Fibroblast of skin of scalp (primary cell): ENCODE measurements at places on chromosomes 1 and 21.

- no peak for DNase-seq
These were observed 4.0 kb upstream of the CSF3R start for GRCh38 chr1:36486439-36487335.

DNA sequence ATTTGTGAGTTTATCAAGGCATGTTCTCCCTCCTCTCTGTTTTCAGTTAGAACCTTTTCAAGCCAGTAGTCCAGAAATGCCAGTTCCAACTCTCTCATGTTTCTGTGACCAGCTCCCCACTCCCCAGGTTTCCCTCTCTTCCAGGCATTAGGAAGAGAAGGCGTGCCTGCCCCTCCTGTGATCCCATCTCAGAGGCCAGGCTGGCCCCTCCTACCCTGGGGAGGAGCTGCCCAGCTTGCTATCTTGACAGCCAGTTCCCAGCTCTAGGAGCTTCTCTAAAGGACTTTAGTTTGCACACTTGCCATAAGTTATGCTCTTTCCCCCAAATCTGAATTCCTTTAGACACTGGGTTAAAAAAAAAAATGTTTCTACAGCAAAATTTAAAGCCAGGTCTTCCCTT is 8.9 kb downstream of the HYI start:
- no peak for DNase-seq

DNA sequence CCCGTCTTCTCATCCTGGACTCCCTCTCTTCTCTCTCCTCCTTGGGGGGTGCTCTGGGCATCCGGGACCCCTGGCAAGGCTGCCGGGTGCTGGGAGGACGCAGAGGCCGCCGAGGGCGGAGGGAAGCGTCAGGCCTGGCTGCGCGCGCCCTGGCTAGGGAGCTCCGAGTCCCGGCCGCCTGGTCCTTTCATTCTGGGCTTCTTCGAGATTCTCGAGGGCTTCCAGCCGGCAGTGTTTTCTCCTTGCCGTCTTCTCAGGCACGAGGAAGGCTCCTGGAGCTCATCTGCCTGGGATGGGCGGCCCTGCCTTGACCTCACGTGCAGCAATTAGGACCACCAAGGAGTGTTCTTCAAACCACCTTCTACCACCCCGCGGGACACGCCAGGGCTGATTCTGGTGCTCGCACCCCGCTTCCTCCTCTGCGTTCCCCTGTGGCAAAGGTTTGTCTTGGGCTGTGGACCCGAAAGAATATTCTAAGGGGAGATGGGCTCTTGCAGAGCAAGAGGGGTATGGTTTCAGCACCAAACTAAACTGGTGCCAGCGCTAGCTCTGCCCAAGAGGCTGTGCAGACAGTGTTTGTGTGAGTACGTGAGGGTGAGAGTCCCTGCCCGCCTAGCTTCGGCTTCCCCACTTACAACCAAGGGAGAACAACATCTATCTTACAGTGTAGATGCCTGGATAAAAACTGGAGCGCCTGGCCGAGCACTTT is 36.5 kb downstream of the PIK3CD start:
- DNase-seq = peak; percentile 22

GRCh38 chr1:2230781-2231531 is 2.8 kb downstream of the SKI start:
- no peak for DNase-seq

GRCh38 chr1:38507563-38507962 is 352.0 kb downstream of the RRAGC start:
- DNase-seq = no peak

DNA sequence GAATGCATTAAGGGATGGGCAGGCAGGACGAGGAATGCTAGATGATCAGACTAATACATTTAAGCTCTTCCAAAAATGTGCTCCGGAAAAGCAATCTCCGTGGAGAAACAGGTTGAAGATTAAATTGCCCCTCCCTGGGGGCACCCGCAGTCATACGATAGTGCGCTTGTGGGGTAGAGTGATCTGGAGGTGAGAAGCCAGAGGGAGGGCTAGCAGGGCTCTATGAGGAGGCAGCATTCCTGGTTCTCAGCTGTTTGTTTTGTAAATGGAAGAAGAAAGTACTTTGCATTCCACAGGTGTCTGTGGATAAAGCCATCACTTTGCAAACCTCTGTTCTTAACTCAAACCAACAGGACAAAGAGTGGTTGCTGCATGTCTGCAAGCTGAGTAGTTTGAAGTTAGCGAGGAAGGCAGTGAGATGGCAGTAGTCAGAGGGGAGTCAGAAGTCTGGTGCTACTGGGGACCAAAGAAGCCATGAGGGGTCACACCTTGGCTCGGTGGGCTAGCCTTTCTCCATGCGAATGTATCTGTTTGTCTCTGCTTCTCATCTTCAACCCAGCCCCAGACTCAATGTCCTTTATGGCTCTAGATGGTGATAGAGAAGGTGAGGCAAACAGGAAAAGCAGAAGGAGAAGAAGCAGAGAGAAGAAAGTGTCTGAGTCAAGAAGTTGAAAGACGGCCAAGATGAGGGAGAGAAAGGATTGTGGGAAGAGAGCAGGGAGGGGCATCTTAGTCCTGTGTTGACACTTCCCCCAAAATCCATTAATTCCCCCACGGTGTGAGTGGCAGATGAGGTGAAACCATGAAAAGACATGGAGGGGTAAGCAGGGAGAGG is 65.2 kb upstream of the GJA8 start:
- no peak for DNase-seq

DNA sequence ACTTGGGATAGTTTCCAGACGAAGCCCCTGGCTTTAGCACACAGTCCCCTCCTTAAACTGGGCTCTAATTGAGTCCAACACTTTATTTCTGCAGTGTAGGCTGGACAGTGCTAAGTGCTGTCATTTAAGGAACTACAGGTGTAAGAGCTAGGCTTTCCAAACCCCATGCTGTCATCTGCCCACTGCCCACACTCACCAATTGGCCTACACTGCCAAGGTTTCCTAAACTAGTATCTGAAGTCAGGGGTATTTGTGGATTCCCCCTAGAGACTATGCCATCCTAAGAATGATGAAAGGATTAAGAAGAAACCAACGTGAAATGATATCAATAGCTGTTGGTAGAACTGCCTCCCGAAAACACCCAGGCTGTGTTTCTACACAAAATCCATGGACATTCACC is 160.9 kb downstream of the TBX15 start:
- no peak for DNase-seq

- no peak for DNase-seq
These were observed 80.8 kb downstream of the MORN1 start for GRCh38 chr1:2310332-2311183.

GRCh38 chr1:193588311-193589082 is 402.1 kb upstream of the B3GALT2 start:
- peak; percentile 11 for DNase-seq

DNA sequence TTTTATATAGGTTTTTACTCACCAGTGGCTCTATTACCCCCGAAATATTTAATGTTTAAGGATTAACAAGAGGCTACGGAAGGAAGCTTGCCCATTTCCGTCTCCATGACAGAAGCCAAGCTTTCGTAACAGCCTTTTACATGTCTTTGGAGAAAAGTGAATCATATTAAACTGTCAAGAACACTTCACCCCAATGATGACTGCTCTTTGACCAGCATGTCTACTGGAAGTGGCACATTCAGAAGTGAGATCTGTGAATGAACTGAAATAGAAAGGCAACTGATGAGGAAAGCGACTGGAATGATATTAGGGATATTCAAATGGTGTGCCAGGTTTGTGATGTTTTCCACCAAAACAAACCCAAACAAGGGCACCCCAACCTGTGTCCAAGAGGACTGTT is 8.5 kb upstream of the PRDM15 start:
- DNase-seq = no peak

DNA sequence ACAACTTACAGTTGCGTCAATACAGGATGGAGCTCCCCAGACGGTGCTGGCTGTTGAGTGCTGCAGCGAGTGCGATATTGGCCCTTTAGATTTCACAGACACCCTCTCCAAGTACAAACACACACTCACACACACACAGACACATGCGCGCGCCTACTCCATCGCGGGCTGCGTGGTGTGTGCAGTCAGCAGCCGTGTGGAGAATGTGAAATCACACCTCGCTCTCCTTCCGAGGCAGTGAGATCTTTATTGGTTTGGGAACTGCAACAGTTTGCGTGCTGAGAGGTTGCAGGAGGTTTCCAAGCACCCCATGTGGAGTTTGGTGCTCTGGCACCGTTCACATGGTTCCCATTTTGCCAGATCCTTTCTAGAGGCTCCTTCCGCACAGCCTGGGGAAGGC is 372.2 kb downstream of the RRAGC start:
- no peak for DNase-seq

- no peak for DNase-seq
These were observed 10.0 kb upstream of the SH2D2A start for GRCh38 chr1:156826630-156827029.

DNA sequence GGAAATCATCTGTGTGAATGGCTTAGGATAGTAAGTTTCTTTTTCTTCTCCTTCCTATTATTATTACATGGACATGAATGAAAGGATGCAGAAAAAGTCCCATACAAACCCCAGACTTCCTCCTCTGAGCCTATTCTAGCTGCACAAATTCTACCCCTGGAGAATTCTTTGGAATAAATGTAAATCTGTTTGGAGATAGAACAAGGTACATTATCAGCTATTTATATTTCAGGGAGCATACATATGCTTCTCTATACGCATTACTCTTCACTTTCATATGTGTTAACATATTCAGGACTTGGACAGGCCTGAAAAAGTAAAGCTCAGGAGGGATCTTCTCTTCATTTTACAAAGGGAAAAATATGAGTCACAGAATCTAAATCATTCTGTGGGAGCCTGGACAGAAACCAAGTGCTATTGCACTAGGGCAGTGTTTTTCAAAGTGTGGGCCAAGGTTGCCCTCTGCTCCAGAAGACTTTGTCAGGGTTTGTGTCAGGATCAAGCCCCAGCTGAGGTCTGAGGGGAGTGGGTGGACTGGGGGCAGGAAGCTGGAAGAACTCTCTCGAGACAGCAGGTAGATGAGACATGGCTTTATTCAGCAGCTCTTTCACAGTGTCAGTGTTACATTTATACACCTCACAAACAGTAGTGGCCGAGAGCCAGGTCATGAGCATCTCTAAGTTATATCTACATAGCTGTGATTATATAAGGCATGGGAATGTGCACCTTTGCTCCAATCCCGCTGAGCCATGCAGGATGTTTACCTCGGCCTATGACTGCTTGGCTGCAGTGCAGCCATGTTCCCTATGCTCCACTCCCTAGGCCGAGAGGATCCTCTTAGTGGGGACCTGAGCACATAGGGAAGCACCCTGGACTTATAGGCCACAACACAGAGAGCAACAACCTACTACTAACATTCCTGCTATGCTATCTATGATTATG is 114.3 kb downstream of the GDAP2 start:
- no peak for DNase-seq

- DNase-seq = peak; percentile 59
These were observed 102.3 kb downstream of the OMA1 start for GRCh38 chr1:58443986-58444868.

DNA sequence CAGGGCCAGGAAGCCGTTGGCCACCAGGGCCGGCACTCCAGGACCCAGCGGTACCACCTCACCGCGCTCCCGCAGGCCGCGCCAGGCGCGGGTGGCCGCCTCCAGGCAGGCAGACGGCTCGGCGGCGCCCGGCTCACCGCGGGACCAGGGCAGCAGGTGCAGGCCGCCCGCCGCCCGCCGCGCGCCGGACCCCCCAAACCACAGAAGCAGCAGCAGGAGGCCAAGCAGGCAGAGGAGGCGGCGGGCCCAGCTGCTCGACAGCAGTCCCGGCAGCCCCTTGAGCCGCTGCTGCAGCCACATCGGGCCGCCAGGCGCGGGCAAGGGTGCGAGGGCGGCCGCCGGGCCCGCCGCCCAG is 312 bp downstream of the KIAA2013 start:
- no peak for DNase-seq

DNA sequence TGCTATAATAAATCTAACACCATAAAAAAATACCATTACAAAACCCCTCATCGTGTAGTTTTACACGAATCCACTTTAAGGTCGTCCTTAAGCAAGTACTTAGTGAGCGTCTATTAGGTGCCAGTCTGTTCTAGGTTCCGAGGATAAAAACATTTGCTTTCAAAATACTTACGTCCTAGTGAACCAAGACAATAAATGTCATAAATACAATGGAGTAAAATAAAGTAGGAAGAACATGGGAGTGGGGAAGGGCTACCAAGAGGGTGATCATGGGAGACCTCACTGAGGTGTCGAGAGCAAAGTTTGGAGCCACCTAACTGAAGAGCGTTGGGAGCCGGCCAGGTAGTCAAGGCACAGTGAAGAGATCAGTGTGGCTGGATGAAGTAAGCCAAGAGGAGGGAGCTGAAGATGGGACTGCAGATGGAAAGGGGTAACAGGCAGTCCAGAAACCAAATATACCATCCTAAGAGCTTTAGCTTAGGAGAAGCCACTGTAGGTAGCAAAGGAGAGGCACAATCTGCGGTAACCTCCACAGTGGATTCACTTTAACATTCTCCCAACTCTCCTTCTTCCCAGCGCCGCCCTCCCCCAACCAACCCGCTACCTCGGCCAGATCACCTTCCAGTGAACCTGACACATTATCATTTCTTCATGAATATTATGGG is 684 bp downstream of the LTN1 start:
- DNase-seq = no peak

DNA sequence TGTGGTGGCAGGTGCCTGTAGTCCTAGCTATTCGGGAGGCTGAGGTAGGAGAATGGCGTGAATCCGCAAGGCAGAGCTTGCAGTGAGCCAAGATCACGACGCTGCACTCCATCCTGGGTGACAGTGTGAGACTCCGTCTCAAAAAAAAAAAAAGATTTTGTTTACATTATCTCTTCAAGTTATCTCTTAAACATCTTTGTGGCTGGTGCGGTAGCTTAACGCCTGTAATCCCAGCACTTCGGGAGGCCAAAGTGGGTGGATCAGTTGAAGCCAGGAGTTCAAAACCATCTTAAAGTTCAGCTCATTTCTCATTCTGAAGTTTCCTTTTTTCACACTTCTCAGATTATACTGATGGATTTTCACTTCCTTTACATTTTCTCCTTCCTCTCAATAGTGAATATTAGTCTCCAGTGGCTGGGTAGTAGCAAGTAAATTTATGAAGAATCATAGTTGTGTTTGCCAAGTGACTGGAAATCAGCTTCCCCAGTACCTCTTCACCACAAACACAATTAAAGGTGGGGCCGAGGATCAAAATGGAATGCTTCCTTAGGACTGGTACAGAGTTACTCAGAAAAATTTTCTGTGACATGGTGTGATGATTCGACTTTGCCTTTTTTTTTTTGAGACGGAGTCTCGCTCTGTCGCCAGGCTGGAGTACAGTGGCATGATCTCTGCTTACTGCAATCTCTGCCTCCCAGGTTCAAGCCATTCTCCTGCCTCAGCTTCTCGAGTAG is 13.8 kb downstream of the PIP5K1A start:
- DNase-seq = no peak

GRCh38 chr1:89310505-89310904 is 37.8 kb upstream of the GBP5 start:
- DNase-seq = peak; percentile 12

- DNase-seq = no peak
These were observed 7.2 kb upstream of the EPS15 start for GRCh38 chr1:51526248-51526647.
